ENCODE measurements at places on chromosomes 12 and 14. TPM values are rescaled to one million over a fixed set of nuclear protein-coding genes. Genes with fewer than 3 reads are reported as not detected.

DNA sequence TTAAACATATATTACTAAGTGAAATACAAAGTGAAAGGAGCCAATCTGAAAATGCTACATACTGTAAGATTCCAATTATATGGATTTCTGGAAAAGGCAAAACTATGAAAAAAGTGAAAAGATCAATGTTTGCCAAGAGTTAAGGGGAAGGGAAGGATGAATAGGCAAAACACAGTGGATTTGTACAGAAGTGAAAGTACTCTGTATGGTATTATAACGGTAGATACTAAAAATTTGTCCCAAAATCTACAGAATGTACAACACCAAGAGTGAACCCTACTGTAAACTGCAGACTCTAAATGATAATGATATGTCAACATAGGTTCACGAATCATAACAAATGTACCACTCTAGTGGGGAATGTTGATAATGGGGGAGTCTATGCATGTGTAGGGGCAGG, 17.8 kb downstream of the EEA1 start:
- no peak for DNase-seq
- peak overlapping the region; percentile 35 for H3K27ac ChIP-seq
- H3K36me3 ChIP-seq, result no peaks in the 10 kb centered on the region
- H3K4me3 ChIP-seq, result no peak overlapping the region
- no peaks in the 10 kb centered on the region for H3K4me1 ChIP-seq

DNA sequence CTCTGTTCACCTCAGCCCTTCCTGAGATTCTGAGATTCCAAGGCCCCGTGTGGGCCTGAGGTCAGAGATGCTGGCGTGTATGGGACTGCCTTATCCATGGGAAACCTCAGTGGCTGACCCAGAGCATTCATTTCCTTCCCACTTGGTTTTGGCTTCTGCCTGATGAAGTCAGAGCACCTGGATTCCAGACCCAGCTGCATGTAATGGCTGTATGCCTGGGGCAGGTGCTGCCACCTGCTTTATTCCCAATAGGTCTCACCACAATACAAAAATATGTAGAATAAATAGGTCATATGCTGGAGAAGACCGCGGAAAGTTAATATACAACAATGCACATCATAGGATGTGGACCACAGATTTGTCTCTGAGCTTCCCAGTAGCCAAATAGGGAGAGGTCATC, 25.6 kb downstream of the FIGNL2 start:
- no peaks in the 10 kb centered on the region for H3K4me1 ChIP-seq
- no peak for DNase-seq
- no peaks in the 10 kb centered on the region for H3K27me3 ChIP-seq

GRCh38 chr14:32679927-32680612, 258.6 kb upstream of the NPAS3 start:
- no peaks in the 10 kb centered on the region for H3K36me3 ChIP-seq
- peaks cover 10% of the 10 kb centered on the region for H3K4me1 ChIP-seq
- no peak for DNase-seq

- DNase-seq, result peak; percentile 40
- H3K36me3 ChIP-seq, result no peaks in the 10 kb centered on the region
- H3K4me3 ChIP-seq, result no peak overlapping the region
- no peaks in the 10 kb centered on the region for H3K4me1 ChIP-seq
Observed at GRCh38 chr14:53325176-53325806, 172.2 kb upstream of the DDHD1 start.

The RAPGEF3 gene
- 5.7 TPM for total RNA-seq

GRCh38 chr12:57066245-57066644, 12.3 kb downstream of the NEMP1 start:
- H3K27me3 ChIP-seq, result no peaks in the 10 kb centered on the region
- H3K4me1 ChIP-seq, result peaks cover 29% of the 10 kb centered on the region
- peaks cover 60% of the 10 kb centered on the region for H3K36me3 ChIP-seq
- DNase-seq, result no peak

Data from A673 (cell line).